ENCODE measurements at places on chromosomes 6 and 20.

GRCh38 chr20:43198607-43199006, 8.9 kb upstream of the PTPRT start:
- H3K27ac ChIP-seq = no peak overlapping the region
- H3K36me3 ChIP-seq = no peaks in the 10 kb centered on the region
- DNase-seq = no peak
- H3K4me1 ChIP-seq = no peaks in the 10 kb centered on the region
- peaks cover 7% of the 10 kb centered on the region for H3K27me3 ChIP-seq

- peak overlapping the region; percentile 79 for H3K4me3 ChIP-seq
- no peak overlapping the region for H3K27ac ChIP-seq
- DNase-seq = peak; percentile 63
Measured at GRCh38 chr6:169789944-169790927, 38.8 kb downstream of the ERMARD start.

GRCh38 chr20:21047981-21048380, 58.2 kb downstream of the LINC00237 start:
- H3K4me3 ChIP-seq = no peak overlapping the region
- peaks cover 55% of the 10 kb centered on the region for H3K27me3 ChIP-seq
- H3K36me3 ChIP-seq = no peaks in the 10 kb centered on the region
- H3K27ac ChIP-seq = no peak overlapping the region
- no peaks in the 10 kb centered on the region for H3K4me1 ChIP-seq

GRCh38 chr6:27847706-27848105, 64.5 kb downstream of the OR2B2 start:
- no peak for DNase-seq
- no peaks in the 10 kb centered on the region for H3K27me3 ChIP-seq
- no peaks in the 10 kb centered on the region for H3K36me3 ChIP-seq
- no peak overlapping the region for H3K4me3 ChIP-seq

All from central memory CD8-positive, alpha-beta T cell (primary cell).